ENCODE measurements at places on chromosomes 7 and 10. TPM values are rescaled to one million over a fixed set of nuclear protein-coding genes. Genes with fewer than 3 reads are reported as not detected.

Gene ANK3
- 39.1 TPM for total RNA-seq

Gene RNLS
- 10.0 TPM for total RNA-seq

Gene NKX2-3
- total RNA-seq: 0.12 TPM

Gene COL13A1
- total RNA-seq: 0.92 TPM

Gene FFAR4
- 0.16 TPM for total RNA-seq

Gene OGDHL
- 0.52 TPM for total RNA-seq

Gene SKIDA1
- total RNA-seq: 0.44 TPM

Gene CTAGE8
- total RNA-seq: 1.8 TPM

Gene LIPN
- 1.4 TPM for total RNA-seq

Gene ABCB1
- total RNA-seq: 2.7 TPM

Gene CALHM3
- total RNA-seq: not detected

Gene SGCE
- 1.2 TPM for total RNA-seq

Gene MCMBP
- total RNA-seq: 36.8 TPM

Gene CHCHD1
- total RNA-seq: 23.5 TPM

Gene CCNY
- 44.8 TPM for total RNA-seq

Gene KCNMA1
- total RNA-seq: 5.4 TPM

Gene BICC1
- total RNA-seq: 0.32 TPM

Gene OGDH
- total RNA-seq: 99.2 TPM

Gene HACD1
- total RNA-seq: 19.0 TPM

Gene RTKN2
- 8.9 TPM for total RNA-seq

Gene RARRES2
- 7.5 TPM for total RNA-seq

Gene VAX1
- total RNA-seq: 0.12 TPM

Gene PNLIPRP2
- not detected for total RNA-seq

Gene NME8
- not detected for total RNA-seq

Gene PTPRZ1
- total RNA-seq: 56.2 TPM

Gene TRDMT1
- 3.2 TPM for total RNA-seq

Gene IL2RA
- 1.4 TPM for total RNA-seq

Gene KIAA1217
- total RNA-seq: 69.4 TPM

Gene DNAJC12
- total RNA-seq: 0.16 TPM

Gene OR2A7
- 5.7 TPM for total RNA-seq

Gene PLA2G12B
- total RNA-seq: not detected

Gene RNF148
- not detected for total RNA-seq

Gene SLC35B4
- 7.2 TPM for total RNA-seq

Gene YWHAG
- total RNA-seq: 86.9 TPM

Gene GJD4
- not detected for total RNA-seq

Gene FAM25A
- total RNA-seq: 29.4 TPM

Gene LBX1
- total RNA-seq: not detected

Gene HGF
- 0.76 TPM for total RNA-seq

Gene SEC31B
- total RNA-seq: 3.2 TPM

Gene MINDY3
- total RNA-seq: 15.3 TPM

Gene ZNF107
- 2.3 TPM for total RNA-seq

Gene TFPI2
- total RNA-seq: 0.24 TPM

Gene SIRT1
- total RNA-seq: 10.2 TPM

Gene CYP2C19
- total RNA-seq: 1.4 TPM

Gene NPY
- total RNA-seq: not detected

Gene TAS2R3
- 0.96 TPM for total RNA-seq

Gene GBX1
- not detected for total RNA-seq

Gene CRYGN
- total RNA-seq: not detected

Gene HTR7
- 0.92 TPM for total RNA-seq

Gene THNSL1
- total RNA-seq: 2.0 TPM
